ENCODE measurements at places on chromosomes 7 and 10.

- DNase-seq: peak; percentile 26
Observed at GRCh38 chr7:143882020-143882603, 19.9 kb downstream of the TCAF1 start.

DNA sequence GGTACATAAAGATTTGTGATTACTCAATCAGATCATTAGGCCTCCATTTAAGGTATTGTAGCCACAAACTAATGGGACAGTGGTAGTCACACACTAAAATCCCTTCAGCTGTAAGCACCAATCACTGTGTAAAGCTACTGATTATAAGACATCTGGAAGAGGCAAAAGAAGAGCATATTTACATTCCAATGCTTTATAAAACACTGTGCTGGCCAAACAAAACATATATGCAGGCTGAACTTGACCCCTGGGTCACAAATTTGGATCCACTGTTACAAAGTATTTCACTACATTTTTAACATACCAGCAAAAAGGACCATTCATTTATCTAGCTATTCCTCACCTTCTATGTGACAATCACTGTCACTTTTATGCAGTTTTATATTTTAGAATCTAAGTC is 41.4 kb upstream of the ANLN start:
- no peak for DNase-seq

DNA sequence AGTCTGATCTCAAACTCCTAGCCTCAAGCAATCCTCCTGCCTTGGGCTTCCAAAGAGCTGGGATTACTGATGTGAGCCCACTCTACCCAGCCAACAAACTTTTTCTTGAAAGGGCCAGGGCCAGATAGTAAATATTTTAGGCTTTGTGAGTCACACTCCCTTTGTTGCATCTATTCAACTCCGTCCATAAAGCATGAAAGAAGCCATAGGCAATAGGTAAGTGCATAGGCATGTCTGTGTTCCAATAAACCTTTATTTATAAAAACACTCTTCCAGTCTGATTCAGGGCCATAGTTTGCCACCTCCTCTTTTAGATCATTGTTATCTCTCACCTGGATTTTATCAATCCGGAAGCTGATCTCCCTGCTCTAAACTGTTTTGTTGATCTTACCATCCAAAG is 105.6 kb upstream of the BMPER start:
- no peak for DNase-seq

- peak; percentile 71 for DNase-seq
Observed at GRCh38 chr10:11586170-11586569, 25.3 kb downstream of the USP6NL start.

DNA sequence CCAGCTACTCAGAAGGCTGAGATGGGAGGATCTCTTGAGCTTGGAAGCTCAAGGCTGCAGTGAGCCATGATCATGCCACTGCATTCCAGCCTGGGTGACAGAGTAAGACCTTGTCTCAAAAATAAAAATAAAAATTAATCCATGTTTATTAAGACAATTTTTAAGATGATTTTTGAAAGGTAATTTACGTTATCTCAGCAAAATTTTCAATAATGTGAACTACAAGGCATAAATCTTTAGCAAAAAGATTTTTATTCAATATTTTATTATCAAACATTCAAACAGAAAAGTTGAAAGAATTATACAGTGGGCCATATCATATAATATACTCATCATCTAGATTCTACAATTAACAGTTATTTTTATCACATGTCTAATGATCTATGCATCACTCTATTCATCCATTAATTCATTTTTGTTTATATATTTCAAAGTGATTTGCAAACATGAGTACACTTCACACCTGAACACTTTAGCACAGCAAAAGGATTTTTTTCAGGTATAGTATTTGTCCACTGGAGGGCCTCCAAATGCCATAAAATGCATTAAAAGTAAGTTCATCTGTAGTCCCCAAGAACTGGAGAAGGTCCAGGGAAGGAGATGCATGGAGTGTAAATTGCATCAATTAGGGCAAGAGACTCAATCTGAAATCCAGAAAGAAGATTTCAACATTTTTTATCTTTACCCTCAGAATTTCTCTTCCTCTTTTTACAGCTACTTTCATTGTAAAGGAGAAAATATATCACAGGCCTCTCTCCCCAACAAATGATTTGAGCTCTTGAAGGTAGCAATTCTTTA is 38.6 kb upstream of the RSBN1L start:
- DNase-seq: peak; percentile 87

GRCh38 chr7:150831851-150832250 is 20.5 kb upstream of the AOC1 start:
- DNase-seq: no peak
